Sigmoid colon (tissue), 7 donors: ENCODE measurements at places on chromosomes 11 and 22. TPM values are rescaled to one million over a fixed set of nuclear protein-coding genes. Genes with fewer than 3 reads are reported as not detected.

Gene B4GAT1
- total RNA-seq: 42.8 TPM

DNA sequence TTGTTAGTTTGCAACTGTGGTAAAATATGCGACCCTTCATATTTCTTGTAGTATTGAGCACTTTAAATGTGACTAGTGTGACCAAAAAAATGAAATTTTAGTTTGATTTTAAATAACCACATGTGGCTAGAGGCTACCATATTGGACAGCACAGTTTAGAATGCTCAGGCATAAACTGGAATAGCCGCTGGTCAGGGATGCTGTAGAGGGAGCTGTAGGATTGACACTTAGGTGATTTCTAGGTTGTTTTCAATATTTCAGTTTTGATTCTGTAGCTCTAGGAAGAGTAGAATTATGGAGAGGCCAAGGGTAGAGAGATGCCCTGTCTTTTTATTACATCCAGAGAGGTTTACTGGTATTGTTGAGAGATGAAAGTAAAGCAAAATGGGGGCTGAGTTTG is 10.8 kb upstream of the VSIG10L2 start:
- no peak for DNase-seq

- DNase-seq: no peak
Observed at GRCh38 chr11:119832202-119832935, 103.4 kb upstream of the NECTIN1 start.

DNA sequence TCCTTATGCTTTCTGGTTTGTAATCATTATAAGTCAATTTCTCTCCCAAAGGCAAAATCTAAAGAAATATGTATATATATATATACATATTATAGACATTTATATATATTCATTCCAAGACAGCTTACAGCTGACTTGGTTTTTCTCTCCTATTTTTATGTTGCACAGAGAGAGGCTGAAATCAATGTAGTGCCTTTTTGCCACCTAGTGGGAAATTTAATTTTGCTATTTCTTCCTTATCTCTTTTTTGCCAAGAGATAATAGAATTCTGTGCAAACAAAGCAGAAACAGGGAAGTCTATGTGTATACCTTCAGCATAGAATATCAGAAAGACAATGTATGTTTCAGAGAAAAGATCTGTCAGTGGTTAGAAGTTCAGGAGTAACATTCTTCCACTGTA is 186.0 kb upstream of the ANO5 start:
- DNase-seq: no peak

Gene MOGAT2
- total RNA-seq: 0.36 TPM

- peak; percentile 34 for DNase-seq
Observed at GRCh38 chr11:46876471-46876870, 30.4 kb upstream of the CKAP5 start.

DNA sequence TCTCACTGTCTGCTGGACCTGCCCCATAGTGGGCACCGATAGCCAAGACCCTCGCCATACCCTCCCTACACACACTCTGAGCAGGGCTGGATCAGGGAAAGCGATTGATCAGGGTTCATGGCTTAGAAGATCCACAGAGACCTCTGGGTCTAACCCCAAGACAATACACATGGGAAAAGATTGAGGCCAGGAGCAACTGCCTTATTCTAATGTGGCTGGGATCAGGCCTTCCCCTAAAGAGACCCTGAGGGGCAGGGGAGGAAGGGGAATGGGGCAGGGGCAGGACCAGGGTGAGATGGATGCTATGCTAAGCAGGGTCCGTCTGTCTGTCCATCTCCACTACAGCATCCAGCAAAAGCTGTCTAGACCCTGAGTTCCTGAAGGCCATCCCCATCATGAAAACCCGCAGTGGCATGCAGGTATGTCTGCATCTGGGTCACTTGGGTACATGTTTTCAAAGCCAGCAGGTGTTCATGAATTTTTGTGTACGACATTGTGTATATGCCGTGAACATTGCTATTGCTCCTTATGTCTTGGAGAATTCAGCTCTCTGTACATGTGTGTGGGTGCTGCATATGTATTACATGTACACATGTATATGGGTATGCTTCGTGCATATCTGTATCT is 15.3 kb upstream of the RELT start:
- DNase-seq: no peak

Gene DGCR6
- 1.4 TPM for total RNA-seq

DNA sequence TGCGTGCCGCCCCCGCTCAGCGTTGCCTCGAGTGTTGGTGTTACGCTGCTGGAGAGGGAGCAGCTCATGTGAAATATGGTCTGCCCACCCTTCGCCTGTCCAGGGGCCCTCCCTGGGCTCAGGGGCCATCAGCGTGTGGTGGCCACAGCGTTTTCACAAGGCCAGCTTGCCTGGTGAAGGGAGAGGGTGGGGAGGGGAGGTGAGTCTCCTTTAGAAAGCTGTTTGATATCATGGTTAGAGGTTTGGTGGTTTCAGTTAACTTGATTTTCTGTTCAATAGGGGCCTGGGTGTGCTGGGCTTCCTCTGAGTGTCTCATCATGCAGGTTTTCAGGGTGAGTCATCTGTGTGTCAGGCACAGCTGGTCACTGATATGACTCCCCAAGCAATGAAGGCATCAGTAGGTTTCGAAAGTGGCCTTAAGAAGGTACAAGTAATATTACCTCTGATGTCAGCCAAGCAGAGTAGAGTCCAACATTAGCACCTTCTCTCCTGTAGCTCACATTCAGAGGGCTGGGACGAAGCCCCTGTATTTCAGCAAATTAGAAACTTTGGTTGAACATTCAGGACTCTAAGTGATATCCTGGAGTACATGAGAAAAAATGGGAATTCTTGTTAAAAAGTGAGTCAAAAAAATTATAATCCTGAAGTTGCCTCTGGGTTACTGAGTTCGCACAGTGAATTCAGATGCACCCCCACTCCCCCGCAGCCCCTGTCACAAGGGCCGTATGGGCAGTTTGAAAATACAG is 172.5 kb downstream of the TBC1D22A start:
- no peak for DNase-seq

Gene SNX15
- 20.1 TPM for total RNA-seq
